Caco-2 (cell line): ENCODE measurements at places on chromosomes 12 and 14. TPM values are rescaled to one million over a fixed set of nuclear protein-coding genes. Genes with fewer than 3 reads are reported as not detected.

DNA sequence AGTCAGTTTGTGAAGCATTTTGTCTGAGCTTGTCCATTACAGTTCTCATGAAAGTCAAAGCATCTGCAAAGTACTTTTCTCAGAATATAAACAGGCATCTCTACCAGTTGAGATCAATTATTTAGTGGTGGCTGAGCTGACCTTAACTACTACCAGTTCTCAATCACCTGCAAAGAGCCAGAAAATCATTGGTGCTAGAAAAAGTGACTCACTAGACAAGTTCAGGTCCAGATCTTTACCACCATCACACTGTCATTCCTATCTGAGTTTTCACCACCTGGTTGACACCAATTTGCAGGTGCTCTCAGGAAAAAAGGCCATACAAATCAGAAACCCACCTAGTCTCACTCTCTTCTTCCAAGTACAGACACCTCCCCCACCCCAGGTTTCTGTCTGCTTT, 33.3 kb downstream of the ITPR2 start:
- H3K27ac ChIP-seq, result no peak overlapping the region
- no peaks in the 10 kb centered on the region for H3K27me3 ChIP-seq
- no peak for DNase-seq
- no peak overlapping the region for H3K4me3 ChIP-seq

GRCh38 chr12:96177013-96177412, 17.2 kb upstream of the ELK3 start:
- H3K36me3 ChIP-seq, result no peaks in the 10 kb centered on the region
- no peak overlapping the region for H3K27ac ChIP-seq
- no peak overlapping the region for H3K4me3 ChIP-seq

- H3K4me1 ChIP-seq, result no peaks in the 10 kb centered on the region
- H3K4me3 ChIP-seq, result no peak overlapping the region
- DNase-seq, result no peak
- H3K27ac ChIP-seq, result no peak overlapping the region
Observed at GRCh38 chr12:93594766-93595311, 22.4 kb downstream of the SOCS2 start.

GRCh38 chr12:121590476-121591143, 9.8 kb upstream of the KDM2B start:
- no peaks in the 10 kb centered on the region for H3K36me3 ChIP-seq
- DNase-seq, result no peak
- H3K27me3 ChIP-seq, result no peaks in the 10 kb centered on the region
- no peak overlapping the region for H3K4me3 ChIP-seq

Gene C14orf132
- total RNA-seq, result 0.05 and 0.20 TPM in 2 replicates

DNA sequence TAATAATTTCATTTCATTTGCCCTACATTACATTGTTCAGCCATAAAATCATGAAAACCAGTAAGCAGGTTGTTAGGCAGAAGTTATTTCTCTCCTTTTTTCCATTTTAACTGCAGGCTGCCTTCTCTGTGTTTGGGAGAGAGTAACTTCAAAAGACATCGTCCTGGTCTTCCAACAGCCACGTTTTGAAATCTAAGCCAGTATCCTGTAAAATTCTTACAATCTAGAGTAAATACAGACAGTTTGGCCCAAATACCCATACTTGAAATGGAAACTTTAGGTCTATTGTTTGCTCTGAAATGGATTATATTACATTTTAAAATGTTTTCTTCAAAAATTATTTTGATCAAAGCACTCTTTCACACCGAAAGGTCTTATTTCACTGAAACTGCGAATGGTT, 66.1 kb upstream of the SLCO1C1 start:
- no peak overlapping the region for H3K27ac ChIP-seq
- H3K27me3 ChIP-seq, result no peaks in the 10 kb centered on the region
- peaks cover 11% of the 10 kb centered on the region; the same call in 1 of the 2 replicates for H3K4me1 ChIP-seq
- DNase-seq, result no peak
- H3K4me3 ChIP-seq, result no peak overlapping the region

Gene SCNN1A
- total RNA-seq, result 52.6 and 53.5 TPM in 2 replicates

Gene FGF6
- not detected in 2 replicates for total RNA-seq

Gene DBX2
- not detected in 2 replicates for total RNA-seq

Gene SLCO1A2
- 1.1 and 1.2 TPM in 2 replicates for total RNA-seq

Gene GPRC5D
- not detected in 2 replicates for total RNA-seq

- H3K36me3 ChIP-seq, result no peaks in the 10 kb centered on the region
- H3K27me3 ChIP-seq, result no peaks in the 10 kb centered on the region
- no peak for DNase-seq
- no peaks in the 10 kb centered on the region for H3K4me1 ChIP-seq
Observed at GRCh38 chr14:58912799-58913432, 275.2 kb downstream of the DACT1 start.

Gene MMP17
- 3.6 and 4.6 TPM in 2 replicates for total RNA-seq

Gene SLC2A14
- total RNA-seq, result 129 and 141 TPM in 2 replicates

Gene BMAL2
- 35.4 and 36.0 TPM in 2 replicates for total RNA-seq

- no peak overlapping the region for H3K27ac ChIP-seq
- H3K4me1 ChIP-seq, result no peaks in the 10 kb centered on the region
- H3K4me3 ChIP-seq, result no peak overlapping the region
- no peaks in the 10 kb centered on the region for H3K36me3 ChIP-seq
- DNase-seq, result no peak
Observed at GRCh38 chr12:5976196-5976595, 31.1 kb upstream of the ANO2 start.

Gene CCDC175
- total RNA-seq, result not detected in 2 replicates

GRCh38 chr12:14460212-14460841, 94.8 kb downstream of the ATF7IP start:
- H3K4me1 ChIP-seq, result no peaks in the 10 kb centered on the region
- no peaks in the 10 kb centered on the region for H3K27me3 ChIP-seq
- no peaks in the 10 kb centered on the region for H3K36me3 ChIP-seq
- H3K4me3 ChIP-seq, result no peak overlapping the region
- no peak for DNase-seq

Gene TMEM106C
- 247 and 281 TPM in 2 replicates for total RNA-seq

DNA sequence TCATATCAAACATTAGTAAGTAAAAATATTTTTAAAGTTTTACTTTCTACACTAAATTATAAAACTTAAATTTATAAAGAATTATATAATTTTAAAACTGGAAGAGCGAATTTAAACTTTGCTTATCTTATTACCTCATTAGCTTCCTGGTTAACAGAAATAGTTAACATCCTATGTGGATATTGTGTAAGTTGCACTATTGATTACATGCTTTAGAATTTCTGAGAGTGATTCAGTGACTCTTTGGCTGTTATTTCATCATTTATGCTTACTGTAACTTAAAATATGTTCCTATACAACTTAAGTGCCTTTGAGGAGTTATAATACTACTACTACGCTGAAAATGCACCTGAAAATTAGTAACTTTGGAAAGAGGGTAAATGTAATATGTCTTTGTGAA, 101.4 kb downstream of the FOXA1 start:
- no peak overlapping the region for H3K27ac ChIP-seq
- no peak for DNase-seq
- H3K36me3 ChIP-seq, result no peaks in the 10 kb centered on the region
- H3K4me3 ChIP-seq, result no peak overlapping the region
- H3K4me1 ChIP-seq, result no peaks in the 10 kb centered on the region

DNA sequence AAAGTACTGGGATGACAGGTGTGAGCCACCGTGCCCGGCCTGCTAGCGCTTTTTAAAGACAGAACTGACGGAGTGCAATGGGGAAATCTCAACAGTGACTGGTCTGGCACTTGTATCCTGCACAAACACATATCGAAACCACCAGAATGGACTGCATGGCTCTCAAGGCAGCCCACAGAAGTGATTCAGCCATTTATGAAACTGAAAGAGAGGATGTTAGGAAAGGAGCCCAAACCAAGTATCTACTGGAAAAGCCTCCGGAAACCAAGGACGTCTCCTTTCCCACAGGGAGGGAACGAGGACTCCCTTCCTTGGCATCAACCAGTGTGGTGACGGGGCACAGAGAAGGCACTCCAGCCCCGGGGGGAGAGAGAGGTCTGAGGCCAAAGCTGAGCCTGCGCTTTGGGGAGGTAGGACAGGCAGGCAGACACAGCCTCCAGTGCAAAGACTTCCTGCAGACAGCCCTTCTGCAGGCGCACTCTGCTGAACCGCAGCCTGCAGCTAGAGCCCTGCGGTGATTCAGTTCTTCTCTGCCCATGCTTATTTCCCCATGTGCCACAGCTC, 16.5 kb downstream of the SLC15A4 start:
- H3K36me3 ChIP-seq, result no peaks in the 10 kb centered on the region; the same call in 1 of the 2 replicates
- H3K27ac ChIP-seq, result no peak overlapping the region
- H3K4me1 ChIP-seq, result no peaks in the 10 kb centered on the region
- DNase-seq, result no peak

- no peaks in the 10 kb centered on the region for H3K36me3 ChIP-seq
- peak; percentile 20 for DNase-seq
- peak overlapping the region; percentile 84 for H3K4me3 ChIP-seq
- H3K27ac ChIP-seq, result peak overlapping the region; percentile 88
- H3K27me3 ChIP-seq, result no peaks in the 10 kb centered on the region
- H3K4me1 ChIP-seq, result peaks cover 15% of the 10 kb centered on the region; the same call in 1 of the 2 replicates
Observed at GRCh38 chr12:95218150-95219133, 835 bp downstream of the VEZT start.

DNA sequence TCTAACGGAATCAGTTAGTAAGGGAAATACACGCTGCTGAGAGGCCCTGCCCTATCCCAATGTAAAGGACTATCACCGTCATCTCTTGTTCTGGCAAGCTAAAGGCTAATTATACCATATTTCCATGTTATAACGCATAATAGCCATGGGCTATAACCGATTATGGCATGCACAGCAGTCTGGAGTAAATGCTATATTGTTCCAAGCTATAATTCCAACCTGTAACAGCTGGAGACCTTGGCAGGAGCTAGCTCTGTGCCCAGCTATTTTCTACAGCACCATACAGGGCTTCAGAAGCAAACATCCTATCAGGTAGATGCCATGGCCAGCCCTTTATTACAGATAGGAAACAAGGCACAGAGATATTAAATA, 26.3 kb downstream of the SYNE3 start:
- H3K36me3 ChIP-seq, result no peaks in the 10 kb centered on the region; the same call in 1 of the 2 replicates
- no peak for DNase-seq
- peaks cover 50% of the 10 kb centered on the region for H3K4me1 ChIP-seq
- H3K27me3 ChIP-seq, result no peaks in the 10 kb centered on the region

GRCh38 chr12:57470970-57471656, 8.6 kb downstream of the ARHGAP9 start:
- no peaks in the 10 kb centered on the region; the same call in 1 of the 2 replicates for H3K27me3 ChIP-seq
- no peak overlapping the region for H3K27ac ChIP-seq
- no peak overlapping the region for H3K4me3 ChIP-seq

Gene SLCO1B1
- 0.18 and 0.51 TPM in 2 replicates for total RNA-seq

Gene RGS6
- not detected in 2 replicates for total RNA-seq

DNA sequence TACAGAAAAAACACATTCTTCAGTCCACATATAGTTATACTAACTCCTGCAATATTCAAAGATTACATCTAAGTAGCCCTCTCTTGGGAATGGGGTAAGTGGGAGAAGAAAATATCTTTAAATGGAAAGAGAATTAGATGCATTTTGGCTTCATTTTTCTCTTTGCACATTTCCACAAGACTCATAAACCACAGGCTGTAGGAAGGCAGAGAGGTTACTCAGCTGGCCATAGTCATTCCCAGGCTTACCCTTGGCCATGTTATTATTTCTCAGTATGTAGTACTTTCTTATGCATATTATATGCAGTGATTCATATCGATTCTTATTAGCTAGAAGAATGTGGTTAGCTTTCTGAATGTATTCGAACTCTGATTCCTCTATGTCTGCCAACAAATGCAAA, 92.2 kb downstream of the PTPRR start:
- no peaks in the 10 kb centered on the region for H3K27me3 ChIP-seq
- H3K4me3 ChIP-seq, result no peak overlapping the region
- no peak overlapping the region for H3K27ac ChIP-seq
- no peaks in the 10 kb centered on the region for H3K36me3 ChIP-seq

DNA sequence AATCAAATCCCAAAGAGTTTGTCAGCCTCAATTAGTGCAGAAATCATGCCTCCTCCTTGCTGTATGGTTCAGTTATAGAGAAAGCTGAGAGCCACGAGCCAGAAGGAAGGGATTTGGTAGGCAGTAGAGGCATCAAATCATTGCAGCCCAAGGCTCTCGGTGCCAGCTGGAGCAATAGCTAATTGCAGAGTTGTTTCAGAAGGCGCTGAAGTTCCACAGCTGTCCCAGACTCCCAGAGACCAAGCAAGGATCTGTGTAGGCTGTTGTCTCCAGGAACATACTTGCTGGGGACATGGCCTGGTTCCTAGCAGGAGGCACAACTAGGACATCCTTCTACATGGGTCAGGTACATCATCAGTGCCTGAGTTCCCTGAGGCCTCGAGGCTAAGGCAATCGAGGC, 80.4 kb upstream of the WSCD2 start:
- H3K4me3 ChIP-seq, result no peak overlapping the region
- H3K27me3 ChIP-seq, result no peaks in the 10 kb centered on the region

GRCh38 chr12:6390084-6390799, 6.3 kb downstream of the LTBR start:
- H3K27ac ChIP-seq, result no peak overlapping the region
- H3K4me3 ChIP-seq, result no peak overlapping the region
- peaks cover 11% of the 10 kb centered on the region for H3K36me3 ChIP-seq
- no peak for DNase-seq

GRCh38 chr14:100619396-100620254, 32.4 kb upstream of the BEGAIN start:
- H3K36me3 ChIP-seq, result no peaks in the 10 kb centered on the region
- no peak overlapping the region for H3K4me3 ChIP-seq
- no peak for DNase-seq
- no peak overlapping the region for H3K27ac ChIP-seq

- H3K27me3 ChIP-seq, result no peaks in the 10 kb centered on the region
- H3K4me3 ChIP-seq, result no peak overlapping the region
- no peak overlapping the region for H3K27ac ChIP-seq
- no peaks in the 10 kb centered on the region for H3K36me3 ChIP-seq
Observed at GRCh38 chr14:28831126-28831525, 64.5 kb downstream of the FOXG1 start.

- no peak for DNase-seq
- H3K4me1 ChIP-seq, result no peaks in the 10 kb centered on the region
- H3K36me3 ChIP-seq, result no peaks in the 10 kb centered on the region
- no peak overlapping the region for H3K4me3 ChIP-seq
- no peaks in the 10 kb centered on the region for H3K27me3 ChIP-seq
- H3K27ac ChIP-seq, result no peak overlapping the region
Observed at GRCh38 chr14:24372701-24373416, 4.9 kb downstream of the NFATC4 start.

DNA sequence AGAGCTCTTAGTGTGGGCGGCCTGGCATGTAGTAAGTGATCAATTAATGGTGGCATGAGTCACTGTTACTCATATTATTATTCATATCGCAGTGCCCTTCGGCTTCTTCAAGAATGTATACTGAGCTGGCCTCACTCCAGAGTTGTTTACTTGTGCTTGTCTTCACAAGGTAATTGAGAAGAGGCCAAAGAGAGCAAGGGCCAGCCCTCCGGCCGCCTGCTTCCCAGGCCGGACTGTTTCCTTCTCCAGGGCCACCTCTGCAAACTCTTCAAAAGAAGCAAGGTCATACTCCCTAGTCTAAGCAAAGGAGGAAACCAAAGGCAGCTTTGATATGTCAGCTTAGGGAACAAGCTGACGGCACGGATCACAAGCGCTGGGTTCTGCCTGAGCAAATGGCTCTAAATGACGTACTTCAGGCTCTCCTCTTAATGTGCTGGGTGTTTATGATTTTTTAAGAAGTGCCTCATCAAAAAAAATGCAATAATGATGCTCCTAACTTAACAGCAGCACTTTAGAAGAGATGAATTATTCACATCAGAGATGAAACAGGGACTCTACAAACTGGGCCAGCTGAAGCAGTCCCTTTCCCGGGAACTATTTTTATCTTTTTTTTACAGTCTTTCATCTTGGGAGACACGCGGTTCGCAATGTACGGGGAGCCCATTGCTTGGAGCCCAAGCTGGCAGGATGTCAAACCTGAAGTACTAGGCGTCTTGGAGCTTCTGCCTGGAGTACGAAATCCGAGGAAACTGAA, 65.6 kb upstream of the DLK1 start:
- H3K4me1 ChIP-seq, result no peaks in the 10 kb centered on the region
- DNase-seq, result no peak
- no peak overlapping the region for H3K4me3 ChIP-seq
- no peak overlapping the region for H3K27ac ChIP-seq
- H3K27me3 ChIP-seq, result no peaks in the 10 kb centered on the region
